ENCODE measurements at places on chromosomes 1 and 21.

- DNase-seq = no peak
Measured at GRCh38 chr21:45448283-45448809, 43.4 kb downstream of the COL18A1 start.

GRCh38 chr1:167797015-167797414 lies 75.2 kb downstream of the MPZL1 start:
- DNase-seq = peak; percentile 94

GRCh38 chr1:22284906-22285548 lies 142.1 kb upstream of the WNT4 start:
- DNase-seq = no peak

GRCh38 chr21:37866027-37866426 lies 50.2 kb downstream of the KCNJ6 start:
- no peak for DNase-seq

GRCh38 chr1:32334274-32334861 lies 1.7 kb downstream of the MARCKSL1 start:
- no peak for DNase-seq

- DNase-seq = peak; percentile 64
Measured at GRCh38 chr1:184158896-184159681, 107.6 kb downstream of the TSEN15 start.

- no peak for DNase-seq
Measured at GRCh38 chr1:203726417-203726867, 38.5 kb upstream of the LAX1 start.

DNA sequence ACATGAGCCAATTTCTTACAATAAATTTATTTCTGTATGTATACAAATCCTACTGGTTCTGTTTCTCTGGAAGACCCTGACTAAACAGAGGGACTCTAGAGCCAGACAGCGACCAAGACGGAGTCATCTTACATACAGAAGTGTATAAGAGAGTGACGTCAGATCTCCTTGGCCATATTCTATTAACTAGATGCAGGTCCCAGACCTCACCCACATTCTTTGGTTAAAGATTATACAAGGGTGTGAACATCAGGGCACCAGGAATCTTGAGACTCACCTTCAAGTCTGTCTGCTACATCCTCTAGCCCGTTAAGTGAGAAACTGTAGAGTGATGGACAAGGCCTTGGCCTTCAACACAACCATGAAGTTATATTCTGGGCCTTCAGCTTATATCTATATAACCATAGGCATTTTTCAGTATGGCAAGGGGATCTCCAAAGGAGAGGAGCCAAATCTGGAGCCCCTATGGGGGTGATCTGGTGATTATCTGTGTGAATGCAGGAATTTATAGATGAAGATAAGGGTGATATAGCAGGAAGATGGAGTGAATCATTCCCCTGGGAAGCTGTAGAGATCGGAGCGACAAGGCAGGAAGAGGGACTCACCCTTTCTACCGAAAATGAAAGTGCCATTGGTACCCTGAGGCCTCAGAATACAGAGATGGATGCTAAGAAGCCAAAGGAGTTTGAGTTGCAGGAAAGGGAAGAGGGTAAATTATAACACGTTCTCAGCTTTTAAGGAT lies 83.9 kb downstream of the ADAMTS1 start:
- no peak for DNase-seq

DNA sequence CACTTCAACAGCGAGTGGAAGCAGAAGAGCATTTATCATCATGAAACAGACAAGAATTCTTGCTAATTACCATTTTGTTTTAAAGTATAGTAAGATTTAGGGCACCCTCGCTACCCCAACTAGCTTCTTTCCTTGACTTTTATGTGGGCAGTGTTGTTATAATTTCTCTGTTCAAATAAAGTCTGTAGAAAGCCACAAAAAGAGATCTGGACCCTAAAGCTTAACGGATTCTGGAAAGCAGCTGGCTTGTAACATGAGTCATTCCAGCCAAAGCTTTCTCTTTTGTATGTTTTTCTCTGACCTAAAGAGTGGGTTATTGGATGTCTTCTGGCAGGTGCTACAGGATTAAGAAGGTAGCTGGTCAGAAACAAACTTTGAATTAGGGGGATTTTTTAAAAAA lies 37.4 kb downstream of the RUNX1 start:
- no peak for DNase-seq

- peak; percentile 78 for DNase-seq
Measured at GRCh38 chr1:7224644-7225043, 439.4 kb downstream of the CAMTA1 start.

GRCh38 chr1:58745666-58746065 lies 38.2 kb downstream of the JUN start:
- DNase-seq = no peak

All from esophagus muscularis mucosa (tissue), 4 donors.